ENCODE measurements at places on chromosomes 5 and 9. TPM values are rescaled to one million over a fixed set of nuclear protein-coding genes. Genes with fewer than 3 reads are reported as not detected.

Gene PAEP
- 0.27 TPM for total RNA-seq

Gene P4HA2
- 53.1 TPM for total RNA-seq

Gene BARHL1
- total RNA-seq = not detected

Gene MAMDC2
- 0.16 TPM for total RNA-seq

Gene PRDM9
- total RNA-seq = not detected

Gene SKP2
- total RNA-seq = 20.1 TPM

Gene AQP7
- total RNA-seq = 0.31 TPM

Data from A549 treated with Hydrocortisone at 1 μM for 4 hours (cell line).